Activated CD8-positive, alpha-beta memory T cell treated with anti-CD3 and anti-CD28 coated beads for 1 hour (primary cell): ENCODE measurements at places on chromosomes 3 and 15.
A peak's percentile ranks its signal among the peaks of the same experiment; 100 is the strongest.

GRCh38 chr3:149765762-149766334, 13.6 kb upstream of the COMMD2 start:
- no peak for DNase-seq

- DNase-seq: no peak
Measured at GRCh38 chr15:101308604-101309435, 13.8 kb upstream of the SNRPA1 start.

- no peak for DNase-seq
Measured at GRCh38 chr3:37993820-37994638, 3.4 kb downstream of the VILL start.

GRCh38 chr3:55884066-55884465, 397.0 kb upstream of the WNT5A start:
- no peak for DNase-seq

- no peak for DNase-seq
Measured at GRCh38 chr15:29695489-29696167, 126.6 kb downstream of the TJP1 start.

- no peak for DNase-seq
Measured at GRCh38 chr3:42704136-42704841, 1.7 kb upstream of the HHATL start.

DNA sequence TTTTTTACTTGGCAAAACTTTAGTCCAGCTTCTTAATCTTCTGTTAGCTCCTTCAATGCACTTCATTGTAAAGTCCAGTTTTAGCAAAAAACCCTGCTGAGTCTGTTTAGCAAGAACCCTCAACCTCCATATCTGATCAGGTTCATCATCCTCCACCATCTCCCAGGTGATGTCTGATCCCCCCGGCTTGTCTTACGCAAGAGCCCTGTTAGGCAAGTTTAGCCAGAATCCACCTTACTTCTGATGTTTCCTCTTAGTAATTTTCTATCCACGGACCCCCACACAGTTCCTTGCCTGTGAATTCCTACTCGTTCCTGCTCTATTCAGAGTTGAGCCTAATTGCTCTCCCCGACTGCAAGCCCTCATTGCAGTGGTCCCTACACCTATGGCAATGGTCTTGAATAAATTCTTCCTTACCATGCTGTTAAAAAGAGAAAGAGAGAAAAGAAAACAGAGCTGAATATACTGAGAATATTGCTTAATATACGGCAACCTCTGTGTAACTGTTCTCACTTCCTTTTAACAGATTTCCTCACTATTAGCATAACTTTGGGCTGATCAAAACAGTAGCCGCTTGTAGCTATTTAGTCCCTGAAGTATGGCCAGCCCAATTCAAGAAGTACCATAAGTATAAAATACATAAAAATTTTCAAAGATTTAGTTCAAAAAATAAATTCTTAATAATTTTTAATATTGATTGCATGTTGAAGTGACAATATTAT, 78.7 kb upstream of the MME start:
- DNase-seq: no peak

GRCh38 chr3:165852711-165853110, 15.5 kb upstream of the BCHE start:
- DNase-seq: no peak

DNA sequence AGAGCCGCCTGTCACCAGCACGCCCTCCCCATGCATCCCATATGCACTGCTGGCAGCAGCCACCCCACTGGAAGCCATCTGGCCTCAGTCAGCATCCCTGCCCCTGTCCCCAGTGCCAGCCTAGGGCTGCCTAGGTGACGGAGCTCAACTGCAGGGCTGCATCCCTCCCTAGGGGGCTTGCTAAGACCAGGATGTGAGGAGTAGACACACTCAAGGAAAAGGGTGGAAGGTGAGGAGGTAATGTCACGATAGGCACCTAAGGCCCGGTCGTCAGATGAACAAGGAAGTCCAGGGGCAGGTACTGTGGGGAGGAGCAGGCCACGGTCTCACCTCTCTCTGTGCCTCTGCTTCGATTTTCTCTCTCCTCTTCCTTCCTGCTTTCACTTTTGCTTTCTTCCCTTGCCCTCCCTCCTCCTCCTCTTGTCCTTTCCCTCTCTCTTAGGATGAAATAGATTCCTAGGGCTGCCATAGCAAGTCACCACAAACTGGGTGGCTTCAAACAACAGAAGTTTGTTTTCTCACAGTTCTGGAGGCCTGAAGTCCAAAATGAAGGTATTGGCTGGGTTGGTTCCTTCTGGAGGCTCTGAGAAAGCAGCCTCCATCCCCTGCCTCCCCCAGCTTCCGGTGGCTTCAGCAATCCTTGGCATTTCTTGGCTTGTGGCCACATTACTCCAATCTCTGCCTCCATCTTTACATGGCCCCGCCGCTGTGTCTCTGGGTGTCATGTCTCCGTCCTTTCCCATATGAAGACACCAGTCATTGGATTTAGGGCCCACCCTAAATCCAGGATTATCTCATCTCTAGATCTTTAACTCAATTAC, 298.3 kb downstream of the SHQ1 start:
- DNase-seq: no peak

- DNase-seq: no peak
Measured at GRCh38 chr3:57752307-57752706, 3.8 kb upstream of the SLMAP start.

GRCh38 chr3:38118421-38119247, 18.3 kb downstream of the ACAA1 start:
- no peak for DNase-seq

- DNase-seq: no peak
Measured at GRCh38 chr3:32310336-32310735, 71.9 kb downstream of the CMTM8 start.

- no peak for DNase-seq
Measured at GRCh38 chr3:23671851-23672589, 133.7 kb upstream of the UBE2E1 start.

DNA sequence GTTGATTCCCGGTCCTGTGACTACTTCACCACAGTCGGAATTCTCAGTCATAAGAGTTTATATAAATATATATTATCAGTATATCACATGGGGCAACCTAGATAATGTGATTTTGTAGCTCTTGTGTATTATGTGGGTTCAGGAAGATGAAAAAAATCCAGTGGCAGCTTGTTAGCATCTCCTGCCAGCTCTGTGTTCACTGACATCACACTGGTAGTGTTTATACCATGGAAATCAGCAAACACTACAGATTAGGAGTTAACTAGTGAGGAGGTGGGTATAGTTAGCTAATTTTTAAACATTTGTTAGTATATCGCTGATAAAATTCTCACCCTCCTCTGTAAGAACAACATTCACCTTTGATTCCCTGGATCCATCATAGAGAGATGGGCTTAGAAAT, 44.5 kb upstream of the KCNMB2 start:
- no peak for DNase-seq

- DNase-seq: no peak
Measured at GRCh38 chr3:114418724-114419543, 125.1 kb downstream of the TIGIT start.

DNA sequence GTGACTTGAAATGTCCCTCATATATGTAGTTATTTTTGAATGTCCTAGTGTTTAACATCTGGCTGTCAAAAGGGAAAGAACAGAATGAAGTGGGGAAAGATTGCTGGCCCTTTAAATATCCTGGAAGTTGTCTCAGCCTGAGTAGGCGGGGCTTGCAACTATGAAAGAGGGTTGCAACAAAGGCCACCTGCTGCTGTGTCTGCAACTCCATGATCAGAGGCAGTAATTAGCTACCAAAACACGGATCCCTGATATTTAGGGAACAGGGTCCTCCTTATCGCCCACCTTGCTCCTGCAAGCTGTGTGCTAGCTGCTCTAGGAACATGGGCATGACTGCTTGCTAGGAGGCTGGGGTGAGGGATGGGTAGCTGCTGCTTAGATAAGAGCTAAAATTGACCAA, 100.2 kb upstream of the CFAP20DC start:
- DNase-seq: no peak

DNA sequence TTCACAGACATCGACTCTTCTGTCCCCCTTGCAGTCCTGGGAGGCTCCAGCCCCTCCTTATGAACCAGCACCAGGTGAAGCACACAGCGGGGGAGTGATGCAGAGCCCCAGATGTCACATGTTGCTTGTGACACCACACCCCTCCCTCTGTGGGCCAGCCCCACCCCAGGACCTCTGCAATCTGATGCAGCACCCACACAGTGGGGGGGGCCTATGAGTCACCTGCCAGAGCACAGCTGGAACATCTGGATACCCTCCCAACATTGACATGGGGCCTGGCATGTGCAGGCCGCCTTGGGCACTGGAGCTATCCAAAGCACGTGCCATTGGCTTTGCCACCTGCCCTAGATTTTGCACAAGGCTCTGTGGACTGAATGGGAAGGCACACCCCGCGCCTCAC, 70.5 kb downstream of the FEM1B start:
- DNase-seq: no peak

DNA sequence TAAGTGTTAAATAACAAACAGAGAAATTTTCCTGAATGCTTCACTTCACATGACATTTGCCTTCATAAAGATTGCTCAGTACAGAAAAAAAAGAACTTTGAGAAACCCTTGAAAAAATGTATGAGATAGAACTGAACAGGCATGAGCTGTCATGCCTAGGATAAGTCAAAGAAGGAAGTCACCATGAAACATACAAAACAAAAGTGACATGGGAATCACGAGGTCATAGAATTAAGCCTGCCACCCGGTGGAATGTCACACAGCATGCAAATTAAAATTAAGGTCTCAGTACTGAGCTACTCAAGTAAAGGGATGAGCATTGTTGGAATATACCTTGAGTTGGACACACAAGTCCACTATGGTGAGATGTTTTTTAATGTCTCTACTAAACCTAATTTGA, 652.5 kb upstream of the NECTIN3 start:
- DNase-seq: no peak

GRCh38 chr3:61136191-61136590, 115.1 kb downstream of the FHIT start:
- no peak for DNase-seq

DNA sequence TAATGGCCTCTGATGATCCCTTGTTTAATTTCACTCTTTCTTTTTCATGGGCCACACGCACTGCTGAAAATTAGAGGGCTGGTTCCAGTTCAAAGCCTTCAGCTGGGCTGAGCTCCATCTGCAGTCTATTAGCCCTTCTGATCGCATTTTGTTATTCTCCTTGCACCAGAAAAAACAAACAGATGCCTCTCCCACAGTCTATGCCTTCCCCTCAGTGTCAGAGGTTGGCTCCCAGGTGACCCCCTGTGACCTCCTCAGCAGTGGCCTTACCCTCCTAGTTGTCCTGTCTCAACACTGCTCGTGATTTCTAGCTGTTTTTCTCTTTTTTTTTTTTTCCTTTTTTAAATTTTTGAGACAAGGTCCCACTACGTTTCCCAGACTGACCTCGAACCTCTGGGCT, 77.1 kb upstream of the PRTG start:
- DNase-seq: no peak

- no peak for DNase-seq
Measured at GRCh38 chr15:74725845-74726773, 781 bp upstream of the CYP1A1 start.

GRCh38 chr3:143835312-143835711, 13.0 kb downstream of the SLC9A9 start:
- no peak for DNase-seq

GRCh38 chr15:67064607-67065530, 533 bp upstream of the SMAD3 start:
- DNase-seq: peak; percentile 17

DNA sequence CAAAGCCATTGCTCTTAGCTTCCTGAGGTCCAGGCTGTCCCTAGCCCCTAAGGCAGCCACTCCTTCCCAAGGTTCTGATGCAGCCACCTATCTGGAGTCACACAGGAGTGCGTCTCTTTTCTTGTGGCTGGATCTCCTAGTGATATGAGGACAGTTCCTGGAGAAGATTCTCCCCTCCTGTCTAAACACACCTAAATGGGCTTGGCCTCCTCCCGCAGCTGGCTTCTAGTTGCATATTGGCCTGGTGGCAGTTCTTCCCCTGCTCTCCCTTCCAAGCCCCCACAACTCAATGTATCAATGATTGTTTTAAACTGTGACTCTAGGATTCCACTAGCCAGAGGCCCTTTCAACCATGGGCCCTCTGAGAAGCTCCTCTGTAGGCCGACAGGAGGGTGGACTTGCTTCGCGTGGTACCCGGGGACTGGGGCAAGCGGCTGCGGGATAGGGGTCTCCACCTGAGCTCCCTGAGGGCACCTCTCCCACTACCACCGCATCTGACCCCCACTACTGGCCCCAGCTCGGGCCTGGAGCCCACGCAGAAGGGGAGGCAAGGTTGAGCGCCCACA, 1.4 kb downstream of the ITGA11 start:
- no peak for DNase-seq

GRCh38 chr3:64693031-64693430, 5.2 kb upstream of the ADAMTS9 start:
- DNase-seq: no peak

DNA sequence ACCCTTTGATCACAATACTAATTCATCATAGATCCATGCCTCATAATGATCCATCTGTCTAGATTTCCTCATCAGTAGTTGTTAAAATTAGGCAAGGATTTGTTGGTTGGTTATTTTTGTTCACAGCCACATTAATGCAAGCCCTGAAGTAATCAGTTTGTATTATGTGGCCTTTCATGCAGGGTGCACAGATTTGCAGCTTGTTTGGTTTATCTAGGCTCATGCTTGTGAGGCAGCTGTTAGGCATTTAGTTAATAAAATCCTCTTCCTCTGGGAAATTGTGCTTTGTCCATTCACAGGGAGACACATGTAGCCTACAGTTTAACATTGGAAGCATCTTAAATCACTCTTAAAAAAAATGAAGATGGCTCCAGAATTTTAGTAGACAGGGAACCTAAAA, 162.8 kb upstream of the ZNF385D start:
- no peak for DNase-seq

- DNase-seq: no peak
Measured at GRCh38 chr3:128523591-128523990, 30.6 kb upstream of the GATA2 start.

DNA sequence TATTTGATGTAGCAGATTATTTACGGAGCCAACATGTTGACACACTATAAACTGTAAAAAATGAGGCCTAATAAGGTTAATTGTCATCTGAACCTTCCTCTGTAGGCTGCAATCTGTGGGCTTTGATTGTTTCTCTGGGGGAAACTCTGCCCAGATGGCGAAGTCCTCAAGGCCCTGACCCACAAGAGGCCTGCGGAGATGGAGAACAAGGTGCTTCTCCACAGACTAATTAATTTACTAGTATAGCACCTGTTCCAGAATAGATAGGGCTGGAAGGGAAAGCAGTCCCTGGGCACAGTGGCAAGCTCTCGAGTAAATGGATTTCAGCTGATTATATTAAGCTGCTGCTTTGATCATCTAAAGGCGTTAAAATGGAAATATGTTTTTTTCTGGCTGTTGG, 338.8 kb upstream of the DNAJC19 start:
- no peak for DNase-seq

DNA sequence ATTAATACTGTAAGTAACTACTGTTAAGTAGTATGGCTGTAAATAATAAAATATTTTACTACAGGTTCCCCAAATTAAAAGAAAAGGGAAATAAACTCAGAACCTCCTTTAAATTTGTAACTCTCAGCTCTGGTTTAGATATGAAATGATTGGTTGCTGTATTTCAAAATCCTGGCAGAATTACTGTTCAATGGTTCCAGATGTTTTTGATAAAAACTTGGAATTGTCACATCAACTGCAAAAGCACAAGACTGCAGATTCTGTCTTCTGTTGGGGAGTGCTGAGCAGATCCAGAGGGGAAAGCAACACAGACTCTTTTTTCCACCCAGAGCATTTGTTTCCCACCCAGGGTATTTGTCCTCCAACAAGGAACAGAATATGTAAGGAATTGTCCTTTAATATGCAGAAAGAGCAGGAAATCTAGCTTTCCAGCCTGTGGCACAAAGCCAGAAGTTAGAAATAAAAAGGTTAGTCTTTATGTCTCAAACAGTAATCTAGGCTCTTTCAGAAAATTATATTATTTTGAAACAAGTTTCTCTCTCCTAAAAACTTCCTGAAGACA, 178.1 kb downstream of the KLHL25 start:
- no peak for DNase-seq
